ENCODE measurements at places on chromosomes 7 and 10.

- no peak for DNase-seq
Observed at GRCh38 chr7:84697506-84697905, 489.4 kb downstream of the SEMA3D start.

- peak; percentile 47 for DNase-seq
Observed at GRCh38 chr10:110774069-110775019, 97.4 kb upstream of the PDCD4 start.

GRCh38 chr10:96478355-96478754, 35.4 kb downstream of the TLL2 start:
- no peak for DNase-seq

DNA sequence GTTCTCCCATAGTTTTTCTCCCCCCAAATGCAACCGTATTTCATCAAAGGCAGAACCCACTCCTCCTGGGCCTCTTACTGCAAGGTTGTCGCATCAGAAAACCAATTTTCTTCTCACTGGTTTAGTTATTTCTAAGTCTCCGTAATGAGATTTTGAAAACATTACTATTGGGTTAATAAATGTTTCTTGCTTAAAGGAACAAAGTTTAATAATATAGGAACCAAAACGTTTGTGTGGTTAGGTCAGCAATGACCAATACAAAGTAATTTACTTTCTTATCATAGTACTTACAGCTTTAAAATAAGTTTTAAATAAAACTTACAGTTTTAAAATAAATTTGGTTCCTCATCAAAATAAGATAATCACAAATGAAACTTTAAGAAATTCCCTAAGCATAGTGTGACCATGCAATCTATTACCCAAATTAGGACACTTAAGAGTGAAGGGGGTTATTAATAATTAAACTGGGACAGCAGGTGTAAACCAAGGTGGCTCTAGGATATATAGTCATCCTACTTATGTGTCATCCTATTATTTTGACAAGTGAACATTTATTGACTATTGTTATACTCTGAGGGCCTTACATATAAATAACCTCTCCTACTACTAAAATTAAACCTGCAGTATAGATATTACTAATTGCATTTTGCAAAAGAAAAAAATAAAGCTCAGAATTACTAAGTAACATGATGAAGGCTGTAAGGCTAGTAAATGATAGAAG, 415.4 kb upstream of the LRRN3 start:
- no peak for DNase-seq

- no peak for DNase-seq
Observed at GRCh38 chr10:73340121-73340520, 18.5 kb downstream of the CFAP70 start.

DNA sequence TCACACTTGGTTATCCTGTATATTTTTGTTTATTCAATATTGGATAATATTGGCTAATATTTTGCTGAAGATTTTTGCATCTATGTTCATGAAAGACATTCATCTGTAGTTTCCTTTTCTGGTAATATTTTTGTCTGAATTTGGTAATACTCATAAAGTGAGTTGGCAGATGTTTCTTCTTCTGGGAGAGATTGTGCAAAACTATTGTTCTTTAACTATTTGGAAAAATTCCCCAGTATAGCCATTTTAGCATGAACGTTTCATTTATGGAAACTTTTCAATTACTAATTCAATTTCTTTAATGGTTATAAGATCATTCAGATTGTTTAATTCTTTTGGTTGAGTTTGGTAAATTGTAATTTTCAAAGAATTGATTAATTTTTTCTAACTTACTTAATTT, 560.8 kb upstream of the FZD8 start:
- no peak for DNase-seq

DNA sequence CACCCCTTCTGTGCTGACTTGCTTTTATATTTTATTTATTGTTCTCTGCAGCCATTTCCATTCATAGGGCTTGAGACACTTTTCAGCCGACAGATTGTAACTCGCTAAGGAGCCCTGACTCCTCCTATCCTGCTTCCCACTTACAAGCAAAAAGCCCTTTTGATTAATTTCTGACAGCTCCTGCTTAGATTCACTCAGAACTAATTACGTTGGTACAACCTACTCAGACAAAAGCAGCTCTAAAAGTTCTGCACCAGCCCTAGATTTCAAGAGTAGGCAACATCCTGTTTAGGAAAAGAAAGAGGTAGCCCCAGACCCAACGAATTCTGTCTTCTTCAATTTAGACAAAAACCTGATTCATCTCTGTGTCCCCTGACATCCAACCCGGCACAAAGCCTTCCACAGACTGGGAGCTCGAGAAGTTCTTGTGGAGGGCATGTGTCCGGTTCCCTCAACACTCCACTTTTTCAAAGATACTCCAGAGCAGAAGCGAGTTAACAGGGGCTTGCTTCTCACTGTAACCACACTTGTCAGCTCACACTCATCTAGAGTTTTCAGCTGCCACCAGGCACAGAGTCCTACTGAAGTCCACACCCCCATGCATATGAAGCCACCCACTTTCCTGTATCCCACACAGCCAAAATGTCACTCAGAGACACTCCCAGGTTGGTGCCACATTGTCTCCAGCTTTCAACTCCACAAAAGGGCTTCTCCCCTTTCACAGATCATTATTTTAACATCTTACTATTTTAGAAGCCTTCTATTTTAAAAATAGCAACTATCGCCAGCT, 113.6 kb upstream of the NFE2L3 start:
- no peak for DNase-seq

GRCh38 chr7:5638994-5639393, 142.5 kb downstream of the RNF216 start:
- no peak for DNase-seq

GRCh38 chr7:8125680-8126444, 136.1 kb downstream of the ICA1 start:
- peak; percentile 83 for DNase-seq
